Activated CD4-positive, alpha-beta memory T cell treated with anti-CD3 and anti-CD28 coated beads, Interleukin-2, amount 10 ng/mL, durations not matched to agents 7 days and 5 days (primary cell): ENCODE measurements at places on chromosomes 3 and 15.

DNA sequence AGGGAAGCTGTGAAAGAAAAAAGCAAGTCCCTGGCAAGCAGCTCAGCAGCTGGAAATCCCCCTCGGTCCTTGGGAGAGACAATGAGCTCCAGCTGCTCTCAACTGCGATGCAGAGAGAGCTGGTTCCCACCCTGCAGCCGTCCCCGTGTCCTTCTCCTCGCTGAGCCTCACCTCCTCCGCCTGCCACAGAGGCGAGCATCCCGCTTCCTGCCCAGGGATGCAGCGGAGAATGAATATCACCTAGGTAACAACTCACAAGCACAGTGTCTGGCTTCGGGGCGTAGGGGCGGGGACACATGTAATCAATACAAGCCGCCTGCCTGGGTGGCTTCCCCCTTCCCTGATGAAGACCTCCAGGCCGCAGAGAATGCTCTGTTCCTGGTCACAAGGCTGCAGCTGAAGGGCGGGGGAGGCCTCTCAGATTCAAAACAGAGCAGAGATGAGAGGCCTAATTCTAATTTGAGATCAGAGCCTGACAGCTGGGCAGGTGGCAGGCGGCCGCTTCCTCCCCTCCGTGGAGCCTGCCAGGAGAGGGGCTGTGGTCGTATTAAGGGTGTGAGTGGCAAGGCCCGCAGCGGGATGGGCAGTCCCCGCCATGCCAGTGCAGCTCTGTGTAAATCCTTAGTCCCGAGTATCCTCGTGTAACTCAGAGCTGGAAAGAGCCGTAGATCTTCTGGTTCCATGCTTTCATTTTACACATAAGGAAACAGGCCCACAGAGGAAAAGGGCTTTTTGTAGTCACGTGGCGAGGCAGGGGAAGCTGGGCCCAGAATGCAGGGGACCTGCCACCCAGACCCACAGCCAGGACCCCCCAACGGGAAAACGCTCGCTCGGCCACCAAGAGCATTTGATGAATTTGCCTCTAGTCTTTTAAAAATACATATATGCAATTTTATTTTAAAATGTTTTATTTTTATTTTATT is 24.3 kb downstream of the ZDHHC19 start:
- DNase-seq: peak; percentile 50

DNA sequence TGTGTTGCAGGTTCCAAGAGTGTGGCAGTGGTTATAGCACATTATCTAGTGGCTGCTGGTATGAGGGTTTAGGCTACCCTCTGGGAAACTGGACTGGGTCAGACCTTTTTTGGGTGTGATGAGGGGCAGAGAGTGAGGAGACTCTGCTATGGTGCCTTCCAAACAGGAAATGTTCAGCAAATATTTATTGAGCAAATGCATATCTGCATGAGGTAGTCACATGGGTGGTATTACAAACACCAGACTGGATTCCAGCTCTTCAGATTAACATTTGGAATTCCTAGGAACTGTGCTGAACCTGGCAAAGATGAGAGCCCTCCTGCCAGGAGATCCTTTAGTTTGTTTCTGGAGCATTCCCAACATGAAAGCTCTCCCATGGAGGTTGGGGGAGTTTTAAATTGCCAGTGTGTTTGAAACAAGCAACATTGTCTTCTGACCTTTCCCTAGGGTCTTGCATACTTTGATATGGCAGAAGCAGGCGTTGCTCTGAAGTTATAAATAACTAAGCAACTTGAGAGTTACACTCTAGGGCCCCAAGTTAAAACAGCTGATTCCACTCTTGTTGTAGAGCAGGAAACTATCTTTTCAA is 341.2 kb upstream of the C2CD4B start:
- DNase-seq: no peak

DNA sequence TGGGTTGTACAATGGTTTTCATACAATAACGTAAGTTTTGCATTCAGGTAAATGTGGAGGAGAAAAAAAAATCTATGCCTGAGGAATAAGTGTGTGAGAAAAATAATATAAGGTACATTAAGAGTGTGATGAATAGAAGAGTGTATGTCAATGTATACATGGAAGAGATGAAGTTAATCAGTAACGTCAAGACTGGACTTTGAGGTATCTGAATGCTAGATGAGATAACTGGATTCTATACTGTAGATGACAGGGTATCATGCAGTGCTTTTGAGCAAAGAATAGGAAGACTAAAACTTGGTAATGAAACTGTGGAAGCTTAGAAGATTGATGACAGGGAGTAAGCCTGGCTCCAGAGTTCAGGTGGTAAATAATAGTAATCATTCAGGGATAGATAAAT is 666.7 kb upstream of the SGO1 start:
- DNase-seq: no peak

- no peak for DNase-seq
These were observed 55.1 kb downstream of the MBNL1 start for GRCh38 chr3:152323834-152324233.

DNA sequence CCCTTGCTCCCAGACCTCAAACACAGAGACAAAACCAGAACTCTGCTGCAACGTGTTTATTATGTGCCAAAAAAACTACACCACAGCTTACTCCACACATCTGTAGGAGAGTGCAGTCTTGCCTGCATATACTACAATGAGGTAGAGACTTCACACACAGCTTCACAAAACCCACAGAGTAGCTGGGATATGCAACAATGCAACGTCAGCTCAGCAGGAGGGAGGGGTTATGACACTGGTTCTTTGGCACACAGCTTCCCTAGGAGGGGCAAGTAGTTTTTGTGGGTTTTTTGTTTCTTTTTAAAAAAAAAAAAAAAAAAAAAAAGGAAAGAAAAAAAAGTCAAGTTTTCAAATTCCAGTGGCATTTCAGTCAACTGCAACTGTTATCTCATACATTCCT is 2.9 kb upstream of the RPS17 start:
- DNase-seq: no peak

- no peak for DNase-seq
These were observed 73.2 kb downstream of the TBC1D2B start for GRCh38 chr15:78004222-78004727.

DNA sequence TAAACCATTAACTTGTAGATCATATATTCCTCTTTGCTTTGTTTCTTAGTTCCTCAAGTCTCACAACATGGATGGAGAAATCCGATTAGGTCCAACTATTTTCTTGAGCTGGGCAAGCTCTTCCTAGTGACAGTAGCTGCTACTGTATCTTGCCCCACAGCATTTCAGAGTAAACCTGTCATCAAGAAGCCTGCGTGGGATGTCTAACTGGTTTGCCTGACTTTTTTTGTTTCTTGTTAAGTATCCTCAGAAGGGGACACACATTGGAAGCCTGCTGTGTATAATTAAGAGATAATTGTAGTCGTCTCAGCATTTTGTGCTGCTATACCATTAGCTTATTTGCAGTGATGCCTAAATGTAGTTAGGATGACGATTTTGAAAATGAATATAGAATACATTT is 29.3 kb upstream of the STT3B start:
- DNase-seq: no peak

GRCh38 chr15:88877906-88878305 is 17.4 kb downstream of the HAPLN3 start:
- no peak for DNase-seq

DNA sequence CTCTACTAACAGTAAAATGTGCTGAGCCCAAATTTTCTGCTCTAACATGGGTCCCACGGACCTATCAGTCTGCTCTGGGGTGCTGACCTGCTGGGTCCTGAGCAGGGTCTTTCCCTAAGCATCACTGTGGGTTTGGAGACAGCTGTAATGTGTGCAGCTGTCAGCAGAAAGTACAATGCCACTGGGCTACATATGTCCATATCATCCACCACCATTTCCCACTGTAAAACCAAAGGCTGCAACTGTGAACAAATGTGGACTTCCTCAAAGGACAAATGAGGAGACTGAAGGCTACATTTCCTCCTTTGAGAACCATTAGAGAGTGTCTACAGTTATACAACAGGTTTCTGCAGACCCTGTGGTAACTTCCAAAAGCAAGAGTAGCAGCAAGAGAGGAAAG is 33.8 kb upstream of the IP6K2 start:
- no peak for DNase-seq

GRCh38 chr3:181050738-181051137 is 61.2 kb upstream of the DNAJC19 start:
- no peak for DNase-seq

- DNase-seq: no peak
These were observed 81.2 kb upstream of the GOLGA8J start for GRCh38 chr15:30001602-30002001.

DNA sequence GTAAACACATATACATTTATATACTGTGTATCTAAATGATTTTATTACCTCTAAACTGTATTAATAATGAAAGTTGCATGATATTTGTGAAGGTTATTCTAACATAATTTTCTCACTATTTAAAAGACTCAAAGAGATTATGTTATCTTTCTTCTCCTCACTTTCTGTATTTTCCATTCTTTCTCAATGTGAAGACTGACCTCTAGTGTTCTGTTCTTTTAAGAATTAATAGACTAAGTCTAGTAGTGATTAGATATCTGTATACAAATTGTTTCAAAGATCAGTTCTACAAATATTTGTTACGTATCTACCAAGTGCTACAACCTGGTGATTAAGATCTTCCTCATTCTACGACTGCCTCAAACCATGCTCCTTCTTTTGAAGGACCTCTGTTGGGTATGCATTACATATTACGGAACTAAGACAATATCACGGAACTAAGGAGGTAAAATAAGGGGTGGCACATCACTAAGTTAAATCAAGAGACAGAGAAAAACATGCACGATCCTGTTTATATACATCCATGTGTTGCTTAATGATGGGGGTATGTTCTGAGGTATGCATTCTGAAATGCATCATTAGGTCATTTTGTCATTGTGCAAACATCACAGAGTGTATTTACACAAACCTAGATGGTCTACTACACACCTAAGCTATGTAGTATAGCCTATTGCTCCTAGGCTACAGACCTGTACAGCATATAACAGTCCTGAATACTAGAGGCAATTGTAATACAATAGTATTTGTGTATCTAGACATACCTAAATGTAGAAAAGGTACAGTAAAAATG is 161.5 kb upstream of the KBTBD8 start:
- no peak for DNase-seq

DNA sequence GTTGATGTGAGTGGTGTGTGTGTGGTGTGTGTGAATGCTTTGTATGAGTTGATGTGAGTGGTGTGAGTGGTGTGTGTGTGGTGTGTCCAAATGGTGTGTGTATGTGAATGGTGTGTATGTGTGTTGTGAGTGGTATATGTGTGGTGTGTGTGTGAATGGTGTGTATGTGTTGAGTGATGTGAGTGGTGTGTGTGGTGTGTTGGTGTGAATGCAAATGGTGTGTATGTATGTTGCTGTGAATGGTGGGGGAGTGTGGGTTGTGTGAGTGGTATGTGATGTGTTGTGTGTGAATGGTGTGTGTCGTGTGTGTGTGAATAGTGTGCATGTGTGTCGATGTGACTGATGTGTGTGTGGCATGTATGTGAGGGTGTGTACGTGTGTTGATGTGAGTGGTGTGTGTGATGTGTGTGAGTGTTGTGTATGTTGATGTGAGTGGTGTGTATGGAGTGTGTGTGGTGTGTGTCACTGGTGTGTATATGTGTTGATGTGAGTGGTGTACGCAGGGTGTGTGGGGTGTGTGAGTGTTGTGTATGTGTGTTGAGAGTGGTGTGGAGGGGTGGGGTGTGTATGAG is 40.6 kb downstream of the ARNT2 start:
- no peak for DNase-seq

GRCh38 chr15:95733931-95734330 is 596.6 kb upstream of the NR2F2 start:
- no peak for DNase-seq

- peak; percentile 32 for DNase-seq
These were observed 60.8 kb upstream of the MEF2A start for GRCh38 chr15:99504823-99505551.

DNA sequence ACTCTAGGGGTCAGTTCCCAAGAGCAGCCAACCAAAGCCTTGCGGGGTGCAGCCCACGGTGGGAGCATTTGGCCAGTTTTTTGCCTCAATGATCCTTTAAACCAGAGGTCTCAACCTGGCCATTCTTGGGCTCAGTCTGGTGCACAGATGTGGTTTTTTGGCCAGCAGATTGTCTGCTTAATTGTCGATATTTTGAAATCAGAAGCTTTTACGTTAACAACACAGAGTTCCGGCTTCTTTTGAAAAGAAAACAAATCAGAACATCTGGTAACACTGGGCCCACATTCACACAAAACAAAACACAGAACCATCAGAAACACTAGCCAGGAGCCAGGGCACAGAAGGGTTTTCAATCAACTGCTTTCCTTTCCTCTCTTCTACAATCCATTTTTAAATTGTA is 127.7 kb downstream of the XXYLT1 start:
- DNase-seq: no peak

DNA sequence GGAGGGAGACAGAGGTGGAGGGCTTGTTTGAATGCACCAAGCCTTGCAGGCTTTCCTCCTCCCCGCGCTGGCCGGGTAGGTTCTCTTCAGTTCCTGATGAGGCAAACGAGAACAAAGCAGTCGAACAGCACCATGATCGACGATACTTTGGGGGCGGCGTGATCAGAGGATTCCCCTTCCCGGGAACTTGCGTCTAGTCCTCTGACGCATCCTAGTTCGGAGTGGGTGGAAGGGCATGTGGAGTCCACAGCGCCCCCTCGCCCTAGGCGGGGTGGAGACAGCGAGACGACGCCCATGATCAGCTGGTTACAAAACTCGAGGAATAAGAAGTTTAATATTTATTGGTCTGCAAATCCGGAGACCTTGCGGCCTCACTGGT is 452 bp upstream of the SV2B start:
- peak; percentile 18 for DNase-seq

GRCh38 chr3:152352554-152352953 is 83.8 kb downstream of the MBNL1 start:
- DNase-seq: no peak

GRCh38 chr15:44738340-44738984 is 2.1 kb downstream of the TRIM69 start:
- no peak for DNase-seq

GRCh38 chr3:46110701-46111493 is 83.6 kb upstream of the XCR1 start:
- DNase-seq: no peak

GRCh38 chr15:85128621-85129020 is 147.0 kb downstream of the PDE8A start:
- no peak for DNase-seq

DNA sequence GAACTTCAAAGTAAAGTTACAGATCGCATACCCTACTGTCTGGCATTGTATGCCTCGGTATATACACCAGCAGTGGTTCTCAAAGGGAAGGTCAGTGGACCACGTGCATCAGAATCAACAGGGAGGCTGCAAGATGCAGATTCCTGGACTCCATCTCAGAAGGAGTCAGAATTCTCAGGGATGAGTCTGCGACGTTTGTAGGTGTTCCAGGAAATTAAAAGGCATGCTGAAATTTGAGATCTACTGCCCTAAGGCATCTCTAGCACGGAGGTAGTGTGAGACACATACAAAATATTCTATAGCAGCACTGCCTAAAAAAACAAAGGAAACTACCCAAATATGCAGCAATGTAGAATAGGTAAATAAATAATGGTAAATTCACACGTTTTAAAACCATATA is 136.8 kb upstream of the BNIP2 start:
- no peak for DNase-seq
